ENCODE measurements at places on chromosomes 7 and 10.

DNA sequence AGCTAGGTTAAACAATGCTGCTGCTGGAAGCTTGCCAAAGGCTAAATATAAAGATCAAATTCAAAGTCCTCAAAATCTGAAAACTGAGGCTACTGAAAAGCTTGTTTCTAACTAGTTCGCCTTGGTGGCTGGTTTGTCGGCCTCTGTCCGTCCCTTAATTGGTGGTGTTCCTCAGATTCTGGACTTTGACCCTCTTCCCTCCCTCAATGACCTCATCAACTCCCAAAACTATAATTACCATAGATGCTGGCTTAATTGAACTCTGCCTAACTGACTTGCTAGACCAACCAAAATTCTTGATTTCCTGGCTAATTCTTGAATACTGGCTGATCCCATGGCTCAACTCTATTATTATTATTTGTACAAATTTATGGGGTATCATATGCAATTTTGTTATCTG lies 15.6 kb downstream of the ARHGAP21 start:
- DNase-seq = no peak

- no peak for DNase-seq
Measured at GRCh38 chr10:125157505-125157904, 2.9 kb downstream of the CTBP2 start.

DNA sequence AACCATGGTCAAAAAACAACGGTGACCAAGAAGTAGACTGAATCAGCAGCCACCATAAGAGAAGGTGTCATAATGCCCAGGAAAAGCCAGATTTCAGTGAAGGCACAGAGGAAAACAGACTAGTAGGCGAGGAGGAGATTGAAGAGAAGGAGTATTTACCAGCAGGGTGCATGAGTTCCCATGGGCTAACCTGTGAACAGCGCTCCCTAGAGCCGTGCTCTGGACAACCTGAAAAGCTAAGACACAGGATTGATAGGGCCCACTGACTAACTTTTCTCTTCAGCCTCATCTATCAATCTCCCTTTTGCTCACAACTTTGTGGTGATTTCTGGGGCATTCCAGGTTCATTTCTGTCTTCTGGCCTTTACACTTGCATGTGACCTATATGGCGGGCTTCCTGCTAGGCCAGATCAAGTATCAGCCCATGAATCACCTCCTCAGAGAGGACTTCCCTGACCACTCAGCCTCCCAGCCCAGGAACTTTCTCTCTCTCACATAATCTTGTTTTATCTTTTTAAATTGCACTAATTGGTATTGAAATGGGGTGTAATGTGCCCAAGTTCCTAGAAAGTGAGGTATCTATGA lies 12.8 kb downstream of the ANKRD22 start:
- no peak for DNase-seq

DNA sequence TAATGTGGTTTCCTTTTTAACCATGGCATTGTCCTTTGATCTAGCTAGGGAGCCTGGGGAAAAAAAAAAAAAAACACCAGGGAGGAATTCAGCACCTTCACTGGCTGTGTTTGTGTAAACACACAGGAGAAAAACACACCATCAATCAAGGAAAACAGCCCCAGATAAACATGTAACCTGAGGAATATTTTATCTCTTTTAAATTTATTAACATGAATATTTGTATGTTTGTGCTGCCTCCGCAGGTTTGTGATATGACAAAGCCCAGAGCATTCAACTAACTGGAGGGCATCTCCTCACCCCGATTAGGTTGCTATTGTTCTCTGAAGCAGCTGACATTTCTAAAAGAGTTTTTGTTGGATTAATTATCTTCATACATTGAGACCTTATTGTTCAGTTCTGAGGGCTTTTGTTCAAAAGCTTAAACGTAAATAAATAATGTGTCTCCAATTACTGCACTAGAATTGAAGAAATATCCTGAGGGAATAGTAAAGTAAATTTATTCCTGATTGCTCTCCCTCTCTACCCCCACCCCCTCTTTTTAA lies 89.4 kb upstream of the SEMA3E start:
- DNase-seq = no peak

- DNase-seq = no peak
Measured at GRCh38 chr7:1151653-1152425, 8.2 kb downstream of the ZFAND2A start.

DNA sequence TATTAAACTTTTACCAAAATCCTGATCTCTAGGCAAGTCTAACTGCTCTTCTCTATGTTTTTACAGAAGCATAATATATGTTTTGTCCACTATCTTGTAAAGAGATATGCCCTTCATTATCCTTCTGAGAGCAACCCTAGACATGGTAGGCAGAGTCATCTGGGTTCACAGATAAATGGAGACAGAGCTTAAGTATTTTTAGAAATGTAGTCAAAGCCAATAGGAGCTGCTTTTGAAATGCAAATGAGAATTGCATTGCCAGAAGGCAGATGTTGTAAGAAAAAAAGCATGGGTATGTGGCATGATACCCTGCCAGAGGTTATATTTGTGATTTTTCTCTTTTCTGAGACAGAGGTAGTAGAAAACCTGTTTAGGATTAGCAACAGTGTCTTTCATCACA lies 964.8 kb downstream of the SORCS3 start:
- DNase-seq = no peak

DNA sequence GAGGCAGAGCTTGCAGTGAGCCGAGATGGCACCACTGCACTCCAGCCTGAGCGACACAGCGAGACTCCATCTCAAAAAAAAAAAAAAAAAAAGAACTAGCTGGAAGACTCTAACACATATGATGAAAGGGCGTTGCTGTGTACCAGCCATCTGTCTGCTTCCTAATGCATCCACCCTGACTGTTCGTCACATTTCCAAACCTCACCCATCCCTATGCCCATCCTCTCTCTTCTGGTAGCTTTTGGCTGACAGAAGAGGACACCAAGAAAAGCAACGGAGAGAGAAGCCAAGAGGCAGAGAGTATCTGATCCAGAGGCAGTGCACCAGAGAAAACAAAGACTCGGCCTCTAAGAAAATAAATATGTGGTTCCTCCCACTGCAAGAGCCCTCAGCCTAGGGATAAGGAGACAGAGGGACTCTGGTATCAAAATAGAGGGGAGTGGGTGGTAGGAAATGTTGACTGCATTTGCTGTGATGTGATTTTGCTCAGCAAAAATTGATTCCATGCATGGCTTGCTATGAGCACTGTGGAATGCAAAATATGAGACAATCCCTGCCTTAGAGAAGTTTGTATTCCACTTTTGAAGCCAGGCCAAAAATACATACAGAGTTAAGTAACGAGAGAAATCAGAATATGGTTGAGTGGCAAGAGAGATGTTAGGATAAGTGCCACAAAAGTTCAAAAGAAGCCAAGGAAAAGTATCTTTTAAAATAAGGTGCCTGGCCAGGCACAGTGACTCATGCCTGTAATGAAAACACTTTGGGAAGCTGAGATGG lies 100.8 kb upstream of the STK17A start:
- no peak for DNase-seq

DNA sequence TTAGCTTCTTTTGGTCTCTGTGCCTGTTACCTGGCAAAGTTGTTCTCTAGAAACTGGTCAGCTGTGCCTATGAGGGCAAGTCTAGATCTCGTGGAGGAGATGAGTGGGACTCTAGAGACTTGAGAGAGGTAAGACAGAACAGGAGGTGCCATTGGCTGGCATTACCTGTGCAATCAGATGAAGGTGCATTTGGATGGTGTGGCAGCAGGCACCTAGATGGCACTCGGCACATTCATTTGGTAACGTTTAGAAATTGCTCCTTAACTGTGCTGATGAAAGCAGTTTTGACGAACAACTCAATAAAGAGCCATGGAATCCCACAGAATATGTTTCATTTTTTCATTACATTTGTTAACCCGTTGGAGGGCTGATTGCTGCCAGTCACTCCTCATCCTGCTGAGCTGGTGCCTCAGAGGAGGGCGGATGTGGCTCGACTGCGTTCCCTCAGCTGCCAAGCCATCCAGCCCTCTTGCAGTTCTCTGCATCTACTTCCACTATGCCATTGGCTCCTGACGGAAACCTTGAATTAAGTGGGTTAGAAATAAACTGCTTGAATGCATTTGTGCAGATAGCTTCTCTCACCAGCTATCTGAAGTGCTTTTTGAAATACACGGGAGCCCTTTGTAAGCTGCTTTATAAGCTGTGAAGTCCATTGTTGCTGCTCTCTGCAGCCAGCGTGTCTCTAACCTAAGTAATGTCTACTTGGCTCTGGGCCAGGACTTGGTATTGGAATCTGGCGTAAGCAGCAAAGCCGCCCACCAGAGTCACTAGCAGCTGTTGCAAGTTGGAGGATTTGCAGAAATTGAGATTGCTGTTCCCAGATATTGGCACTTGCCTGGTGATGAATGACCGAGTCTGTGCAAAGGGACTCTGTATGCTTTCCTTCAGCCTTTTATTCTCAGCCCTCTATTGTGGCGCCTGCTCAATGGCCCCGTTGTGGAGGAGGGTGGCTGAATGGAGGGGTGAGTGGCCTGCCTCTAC lies 87.4 kb downstream of the LRRC4 start:
- no peak for DNase-seq

DNA sequence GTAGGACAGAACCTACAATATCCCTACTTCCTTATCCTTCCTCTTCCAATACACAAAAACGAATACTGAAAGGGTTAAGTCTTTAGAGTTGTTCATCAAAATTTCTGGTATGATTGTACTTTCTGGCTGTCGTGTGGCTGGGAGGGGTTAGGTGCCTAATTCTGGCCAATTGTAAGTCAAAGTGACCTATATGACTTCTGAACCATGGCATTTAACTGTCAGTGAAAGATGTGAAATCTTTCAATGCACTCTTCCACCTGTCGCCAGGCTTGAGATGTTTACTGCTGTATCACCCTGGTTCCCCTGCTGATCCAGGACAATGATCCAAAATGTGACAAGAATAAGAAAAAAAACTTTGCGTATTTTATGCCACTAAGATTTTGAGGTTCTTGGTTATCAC lies 20.8 kb downstream of the EPC1 start:
- no peak for DNase-seq

DNA sequence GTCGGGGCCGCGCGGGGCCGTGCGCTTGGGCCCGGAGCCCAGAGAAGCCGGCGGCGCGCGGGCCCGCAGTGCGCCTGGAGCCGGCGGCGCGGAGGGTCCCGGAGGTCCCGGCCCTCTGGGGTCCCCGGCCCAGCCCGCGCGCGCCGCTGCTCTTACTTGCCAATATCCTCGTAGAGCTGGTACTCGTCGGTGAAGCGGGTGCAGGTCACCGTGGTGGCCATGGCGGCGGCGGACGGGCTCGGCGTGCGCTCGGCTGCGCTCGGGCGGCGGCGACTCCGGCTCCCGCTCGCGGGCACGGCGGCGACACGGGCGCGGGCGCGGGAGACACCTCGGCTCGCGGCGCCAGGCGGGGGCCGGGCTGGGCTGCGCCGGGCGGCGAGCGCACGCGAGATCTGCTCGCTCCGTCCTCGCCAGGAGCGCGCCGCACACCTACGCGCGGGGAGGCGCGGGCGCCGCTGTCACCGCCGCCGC lies at the start of gene CAMK2B:
CAMK2B (minus strand) TSS at position 394 of the 471 bp plus-strand sequence; CDS start at position 221, 173 bp downstream.
- DNase-seq = no peak

- DNase-seq = no peak
Measured at GRCh38 chr7:96624954-96625353, 84.7 kb downstream of the SEM1 start.

DNA sequence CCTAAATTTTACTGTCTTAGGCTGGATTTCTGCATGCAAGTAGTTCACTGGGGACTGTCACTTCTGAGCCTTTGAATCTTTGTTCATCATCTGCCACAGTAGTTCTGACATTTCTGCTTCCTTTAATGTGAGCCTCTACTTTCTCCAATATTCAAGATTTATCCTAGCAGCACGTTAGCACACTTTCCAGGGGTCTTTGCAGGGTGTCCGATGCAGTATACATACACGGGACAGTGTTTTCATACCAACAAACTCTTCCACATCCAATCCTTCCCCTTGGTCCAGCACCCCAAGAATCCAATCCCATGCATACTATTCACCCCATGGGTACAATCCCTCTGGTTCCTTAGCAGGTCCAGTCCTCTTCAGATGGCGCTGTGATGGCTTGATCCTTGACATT lies 22.7 kb upstream of the NPTX2 start:
- DNase-seq = no peak

DNA sequence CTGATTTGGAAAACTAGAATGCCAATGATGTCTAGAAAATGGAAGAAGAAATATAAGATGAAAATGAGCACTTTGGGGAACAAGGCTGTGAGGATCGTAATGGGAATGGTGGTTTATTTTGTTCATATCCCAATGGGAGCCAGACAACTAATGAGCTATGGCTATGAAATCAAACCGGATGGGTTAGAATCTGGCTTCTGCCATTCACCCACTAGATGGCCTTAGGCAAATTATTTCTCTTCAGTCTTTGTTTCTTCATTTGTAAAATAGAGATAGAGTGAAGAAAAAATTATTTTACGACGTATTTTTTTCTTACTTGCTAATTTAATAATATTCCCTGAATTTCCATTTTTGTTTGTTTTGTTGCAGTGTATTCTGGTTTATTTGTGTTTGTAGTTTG lies 572.1 kb upstream of the IGFBP3 start:
- no peak for DNase-seq

DNA sequence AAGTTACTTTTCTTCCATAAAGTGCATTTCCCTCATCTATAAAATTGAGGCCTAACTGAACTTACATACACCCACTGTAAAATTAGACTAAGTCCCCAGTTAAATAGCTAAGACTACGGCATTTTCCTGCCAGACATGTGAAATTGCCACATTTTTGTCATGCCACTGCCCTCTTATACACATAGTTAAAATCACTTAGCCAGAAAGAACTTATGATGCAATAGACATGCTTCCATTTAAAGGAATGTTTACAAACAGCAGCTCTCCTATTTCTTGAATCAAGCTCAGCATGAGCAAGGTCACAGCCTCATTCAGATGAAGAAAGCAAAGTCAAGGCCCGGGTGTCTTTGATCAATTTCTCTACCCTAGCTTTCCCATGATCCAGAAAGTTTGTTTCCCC lies 175.7 kb downstream of the LRRN3 start:
- no peak for DNase-seq

GRCh38 chr7:1028775-1029636 lies 15.3 kb upstream of the GPR146 start:
- no peak for DNase-seq

DNA sequence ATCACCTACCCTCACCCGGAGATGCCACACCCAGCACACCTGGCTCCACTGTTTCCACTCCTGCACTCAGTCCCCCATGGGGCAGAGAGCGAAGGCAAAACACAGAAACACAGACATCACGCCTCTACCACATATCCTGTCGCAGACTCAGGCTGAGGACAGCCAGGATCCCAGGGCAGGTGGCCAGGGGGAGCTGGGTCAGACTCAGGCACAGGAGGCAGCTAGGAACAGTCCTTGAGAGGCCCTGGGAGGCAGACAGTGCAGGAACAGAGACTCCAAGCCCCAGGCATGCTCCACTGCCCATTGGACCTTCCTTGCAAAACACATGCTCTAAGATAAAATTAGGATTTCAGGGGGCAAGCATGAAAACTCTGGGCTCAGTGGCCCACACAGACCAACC lies 154.4 kb upstream of the C7orf33 start:
- no peak for DNase-seq

DNA sequence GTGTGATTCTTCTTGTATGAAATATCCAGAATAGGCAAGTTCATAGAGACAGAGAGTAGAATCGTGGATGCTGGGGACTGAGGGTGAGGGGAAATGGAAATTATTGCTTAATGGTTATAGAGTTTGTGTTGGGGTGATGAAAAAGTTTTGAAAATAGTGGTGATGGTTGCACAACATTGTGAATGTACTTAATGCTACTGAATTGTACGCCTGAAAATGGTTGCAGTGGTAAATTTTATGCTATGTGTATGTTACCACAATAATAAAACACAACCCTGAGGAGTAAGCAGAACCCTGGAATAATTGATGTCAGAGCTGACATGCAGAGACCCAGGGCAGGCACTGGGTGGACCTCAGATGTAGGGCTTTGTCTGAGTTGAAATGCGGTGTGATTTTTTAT lies 57.6 kb downstream of the TACR2 start:
- no peak for DNase-seq

GRCh38 chr10:117241541-117242462 lies 888 bp downstream of the SLC18A2 start:
- no peak for DNase-seq
